ENCODE measurements at places on chromosomes 12 and 14.
A peak's percentile ranks its signal among the peaks of the same experiment; 100 is the strongest.

DNA sequence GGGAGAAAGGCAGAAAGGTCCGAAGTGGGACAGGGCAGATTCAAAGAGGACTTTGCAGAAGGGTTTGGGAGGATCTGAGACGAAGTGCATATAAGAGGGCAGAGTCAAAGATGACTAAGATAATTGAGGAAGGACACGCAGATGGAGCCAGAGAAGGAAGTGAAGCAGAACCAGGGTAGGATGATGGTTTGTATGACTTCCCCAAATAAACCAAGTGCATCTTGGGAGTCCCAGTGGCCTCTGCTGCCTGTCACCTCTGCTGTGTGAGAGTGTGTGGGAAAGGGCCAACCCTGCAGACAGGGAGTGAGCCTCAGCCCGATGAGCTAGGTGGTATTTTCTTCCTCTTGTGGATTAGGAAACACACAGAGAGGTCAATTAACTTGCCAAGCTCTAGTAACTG, 36.8 kb downstream of the FLVCR2 start:
- peak; percentile 97 for DNase-seq

DNA sequence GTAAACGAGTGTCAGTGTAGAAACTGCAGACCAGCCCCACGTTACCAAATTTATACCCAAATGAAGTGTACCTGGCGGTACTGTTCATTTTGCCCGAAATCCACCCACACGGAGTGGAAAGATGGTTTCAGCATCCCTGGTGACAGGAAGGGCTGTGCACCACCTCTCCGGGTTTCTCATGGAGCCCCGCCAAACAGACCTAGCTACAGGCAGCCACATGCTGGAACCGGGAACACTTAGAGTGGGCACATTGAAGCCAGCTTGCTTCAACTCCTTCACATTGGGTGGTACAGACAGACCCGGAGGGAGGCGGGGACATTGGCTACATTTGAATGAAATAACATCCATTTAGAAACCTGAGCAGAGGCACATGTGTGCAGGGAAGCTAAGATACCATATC, 84.4 kb downstream of the PPP2R5C start:
- DNase-seq = no peak

GRCh38 chr12:8779281-8779680, 43.1 kb upstream of the A2ML1 start:
- no peak for DNase-seq

- DNase-seq = peak; percentile 71
These were observed 1.5 kb upstream of the TM7SF3 start for GRCh38 chr12:27015730-27016076.

DNA sequence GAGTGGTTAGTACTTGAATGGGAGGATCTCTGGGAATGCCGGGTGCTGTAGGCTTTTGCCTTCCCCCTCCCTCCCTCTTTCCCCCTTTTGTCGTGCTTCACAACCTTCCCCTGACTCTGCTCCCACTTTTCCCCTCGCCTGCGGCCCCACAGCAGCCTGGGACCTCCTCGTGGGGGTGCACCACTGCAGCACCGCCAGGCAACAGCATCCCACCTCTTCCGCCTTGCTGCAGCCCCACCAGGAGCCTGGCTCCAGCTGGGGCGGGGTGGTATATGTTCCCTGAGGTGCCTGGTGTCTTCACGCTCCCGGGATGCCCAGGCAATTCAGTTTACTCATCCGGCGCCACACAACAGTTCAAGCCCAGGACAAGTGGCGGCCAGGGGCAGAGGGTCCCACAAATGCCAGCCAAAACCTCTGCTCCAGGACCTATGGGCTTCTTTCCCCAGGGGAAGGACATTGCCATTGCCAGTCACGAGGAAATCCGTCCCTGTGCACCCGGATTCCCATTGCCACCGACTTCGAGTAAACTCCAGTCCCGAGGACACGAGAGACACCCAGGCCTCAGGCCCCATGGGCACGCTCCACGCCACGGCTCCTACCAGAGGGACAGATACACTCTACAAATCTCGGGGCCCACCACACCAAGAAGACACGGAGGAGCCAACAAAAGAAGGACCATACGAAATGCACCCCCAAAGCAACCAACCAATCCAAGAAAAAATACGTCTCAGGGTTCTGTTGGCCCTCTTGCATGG, 181.7 kb downstream of the ALG10 start:
- no peak for DNase-seq

GRCh38 chr14:87896393-87897380, 96.3 kb downstream of the GALC start:
- peak; percentile 43 for DNase-seq

DNA sequence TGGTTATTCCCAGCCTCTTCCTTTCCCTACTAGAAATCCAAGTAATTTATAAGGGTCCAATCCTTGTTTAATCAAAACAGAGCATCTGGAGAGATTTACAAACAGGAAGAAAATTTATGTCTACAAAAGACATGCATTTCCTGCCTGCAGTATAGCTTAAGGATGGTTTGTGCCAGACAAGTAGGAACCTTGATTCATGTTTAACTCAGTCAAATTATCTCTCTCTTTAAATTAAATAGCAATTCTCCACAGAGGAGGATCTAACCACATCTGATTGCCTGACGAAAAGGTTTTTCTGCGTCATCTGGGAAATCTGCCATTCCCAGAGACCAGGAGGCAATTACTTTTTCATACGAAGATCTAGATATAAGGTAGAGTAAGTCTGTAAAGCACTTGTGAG, 105.2 kb downstream of the ZFC3H1 start:
- DNase-seq = no peak

- no peak for DNase-seq
These were observed 82.5 kb downstream of the NT5DC3 start for GRCh38 chr12:103758310-103759089.

- no peak for DNase-seq
These were observed 2.6 kb downstream of the ITGA7 start for GRCh38 chr12:55704824-55705718.

DNA sequence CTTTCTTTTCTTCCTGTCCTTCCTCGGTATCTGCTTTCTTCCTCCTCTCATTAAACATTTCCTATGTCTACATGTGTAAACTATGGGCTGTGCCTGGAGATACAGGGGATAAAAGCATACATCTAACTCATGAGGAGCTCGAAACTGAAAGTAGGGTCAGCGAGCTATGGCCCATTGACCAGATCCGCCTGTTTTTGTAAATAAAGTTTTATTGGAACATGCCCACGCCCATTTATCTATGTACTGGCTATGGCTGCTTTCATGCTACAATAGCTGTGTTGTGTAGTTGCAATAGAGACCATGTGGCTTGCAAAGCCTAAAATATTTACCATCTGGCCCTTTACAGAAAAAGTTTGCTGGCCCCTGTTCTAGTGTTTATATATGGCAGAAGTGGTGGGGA, 500.8 kb upstream of the GARIN6 start:
- no peak for DNase-seq

- no peak for DNase-seq
These were observed at the start of gene A2ML1 for GRCh38 chr12:8822298-8822697. Gene A2ML1, plus strand, starts transcription at chr12:8822621. Its CDS starts 31 bp downstream, at chr12:8822652.

DNA sequence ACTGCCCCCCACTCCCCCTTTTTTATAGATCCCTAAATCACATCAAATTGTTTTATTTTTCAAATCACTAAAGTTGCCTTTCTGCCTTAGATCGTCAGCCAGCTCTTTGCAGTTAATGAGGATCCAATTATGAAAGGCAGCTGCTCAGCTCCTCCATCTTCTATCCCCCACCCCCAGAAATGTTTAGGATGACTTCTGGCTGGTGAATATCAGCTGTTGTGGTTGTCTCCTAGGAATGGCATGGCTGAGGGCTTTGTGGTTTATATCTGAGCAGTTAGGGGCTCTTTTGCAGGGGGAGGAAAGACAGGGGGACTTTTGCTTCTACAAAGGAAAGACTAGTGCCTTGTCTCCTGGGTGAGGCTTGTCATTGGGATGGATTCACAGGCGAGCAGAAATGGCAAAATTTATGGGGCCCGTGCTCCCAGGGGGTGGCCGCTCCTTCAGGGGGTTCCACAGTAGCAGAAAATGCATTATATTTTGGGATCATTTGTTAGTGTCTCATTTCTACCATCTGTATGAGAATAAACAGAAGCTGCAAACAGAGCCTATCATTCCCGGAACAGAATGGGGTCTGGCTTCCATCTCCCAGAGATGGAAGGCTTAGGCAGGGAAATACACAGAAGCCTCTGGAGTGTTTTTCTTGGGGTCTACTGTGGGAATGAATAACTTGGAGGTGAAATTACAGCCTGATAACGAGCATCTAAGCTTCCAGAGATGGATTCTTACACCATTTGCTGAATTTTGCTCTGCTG, 6.5 kb downstream of the JDP2 start:
- no peak for DNase-seq

DNA sequence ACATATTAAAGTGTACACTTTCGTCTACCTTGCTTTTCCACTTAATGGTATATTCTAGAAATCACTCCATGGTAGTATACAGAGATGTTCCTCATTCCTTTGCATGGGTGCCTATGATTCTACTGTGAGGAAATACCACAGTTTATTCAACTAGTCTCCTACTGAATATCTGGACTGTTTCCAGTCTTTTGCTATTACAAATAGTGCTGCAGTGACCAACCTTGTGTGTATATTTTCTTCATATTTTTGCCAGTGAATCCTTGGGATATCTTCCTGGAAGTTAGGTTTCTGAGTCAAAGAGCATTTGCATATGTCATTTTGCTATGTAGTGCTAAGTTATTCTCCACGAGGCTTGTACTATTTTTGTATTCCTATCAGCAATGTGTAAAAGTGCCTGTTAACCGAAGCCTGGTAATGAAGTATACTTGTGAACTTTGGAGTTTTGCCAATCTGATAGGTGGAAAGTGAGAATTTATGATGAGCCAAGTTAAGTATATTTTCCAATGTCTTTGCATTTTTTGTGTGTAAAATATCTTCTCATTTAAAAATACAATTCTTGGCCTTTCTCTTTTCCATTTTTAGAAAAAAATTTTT, 31.3 kb upstream of the TMEM263 start:
- DNase-seq = no peak

DNA sequence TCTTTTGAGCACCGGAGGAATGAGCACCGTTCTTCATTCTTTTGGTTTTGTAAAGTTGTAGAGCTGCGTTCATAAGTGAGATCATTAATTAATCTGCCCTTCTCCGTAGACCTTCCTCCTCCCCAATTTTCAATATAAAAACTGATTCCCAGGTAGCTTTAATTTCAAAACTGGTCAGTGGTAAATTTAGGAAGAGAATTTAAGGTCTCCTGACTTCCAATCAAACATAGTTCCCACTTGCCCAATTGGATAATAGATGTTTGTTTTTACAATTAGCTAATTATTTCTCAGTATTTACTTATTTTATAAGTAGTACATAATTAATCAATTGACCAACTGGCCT, 27.2 kb upstream of the YBX3 start:
- DNase-seq = no peak

- DNase-seq = peak; percentile 90
These were observed 9.1 kb downstream of the GSG1 start for GRCh38 chr12:13094367-13094766.

- DNase-seq = no peak
These were observed 391.4 kb downstream of the FUT8 start for GRCh38 chr14:65803885-65804284.

DNA sequence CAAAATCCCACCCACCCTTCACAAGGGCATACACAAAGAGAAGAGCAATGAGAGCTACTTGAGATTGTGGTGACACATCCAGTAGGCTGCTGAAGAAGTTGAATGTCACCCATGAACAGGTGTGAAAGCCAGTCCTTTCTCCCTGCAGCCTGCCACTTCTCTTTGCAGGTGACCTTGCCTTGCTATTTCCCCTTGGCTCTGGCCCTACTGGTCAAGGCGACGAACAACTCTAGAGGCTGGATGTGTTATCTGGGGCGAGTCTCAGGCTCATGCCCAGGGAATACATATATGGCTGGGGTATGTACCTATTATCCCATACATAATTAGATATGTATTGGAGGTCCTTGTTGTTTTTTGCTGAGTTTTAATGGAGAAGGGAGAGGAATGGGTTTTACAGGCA, 70.2 kb upstream of the EGLN3 start:
- DNase-seq = no peak

- peak; percentile 85 for DNase-seq
These were observed 4.7 kb upstream of the PPP1R1A start for GRCh38 chr12:54593135-54593534.

- no peak for DNase-seq
These were observed 711 bp downstream of the SBNO1 start for GRCh38 chr12:123363740-123364531.

DNA sequence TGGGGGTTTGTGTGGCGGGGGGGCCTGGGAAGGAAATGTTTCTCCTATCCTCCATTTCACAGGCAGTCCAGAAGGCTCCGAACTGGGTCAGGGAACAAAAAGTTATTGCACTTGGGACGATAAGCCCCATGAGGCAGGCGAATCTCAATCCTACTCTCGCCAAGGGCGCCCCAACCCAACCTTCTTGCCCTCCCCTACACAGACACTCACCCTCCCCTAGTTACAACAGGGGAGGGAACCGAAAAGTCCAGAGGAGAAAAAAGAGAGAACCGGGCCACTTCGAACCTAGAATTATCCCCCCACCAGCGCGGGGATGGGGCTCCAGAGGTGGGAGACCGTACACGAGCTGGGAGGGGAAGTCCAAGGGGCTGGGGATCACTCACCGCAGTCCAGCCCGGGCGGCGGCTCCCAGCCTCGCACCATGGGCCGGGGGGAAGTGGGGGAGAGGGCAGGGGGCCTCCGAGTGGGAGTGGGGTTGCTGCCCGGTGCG, 357 bp downstream of the HOMEZ start:
- DNase-seq = no peak

- peak; percentile 81 for DNase-seq
These were observed 3.8 kb downstream of the ETV6 start for GRCh38 chr12:11653215-11653753.

DNA sequence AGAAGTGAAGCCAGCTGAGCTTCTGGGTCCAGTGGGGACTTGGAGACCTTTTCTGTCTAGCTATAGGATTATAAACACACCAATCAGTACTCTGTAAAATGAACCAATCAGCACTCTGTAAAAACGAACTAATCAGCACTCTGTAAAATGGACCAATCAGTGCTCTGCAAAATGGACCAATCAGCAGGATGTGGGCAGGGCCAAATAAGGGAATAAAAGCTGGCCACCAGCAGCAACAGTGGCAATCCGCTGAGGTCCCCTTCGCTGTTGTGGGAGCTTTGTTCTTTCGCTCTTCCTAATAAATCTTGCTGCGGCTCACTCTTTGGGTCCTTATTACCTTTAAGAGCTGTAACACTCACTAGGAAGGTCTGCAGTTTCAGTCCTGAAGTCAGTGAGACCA, 72.3 kb downstream of the NTS start:
- no peak for DNase-seq

GRCh38 chr12:117592588-117593305, 231.3 kb upstream of the NOS1 start:
- DNase-seq = no peak

- DNase-seq = no peak
These were observed 305.0 kb downstream of the NELL2 start for GRCh38 chr12:44571006-44571550.

- no peak for DNase-seq
These were observed 58.4 kb upstream of the BDKRB2 start for GRCh38 chr14:96146131-96146771.

DNA sequence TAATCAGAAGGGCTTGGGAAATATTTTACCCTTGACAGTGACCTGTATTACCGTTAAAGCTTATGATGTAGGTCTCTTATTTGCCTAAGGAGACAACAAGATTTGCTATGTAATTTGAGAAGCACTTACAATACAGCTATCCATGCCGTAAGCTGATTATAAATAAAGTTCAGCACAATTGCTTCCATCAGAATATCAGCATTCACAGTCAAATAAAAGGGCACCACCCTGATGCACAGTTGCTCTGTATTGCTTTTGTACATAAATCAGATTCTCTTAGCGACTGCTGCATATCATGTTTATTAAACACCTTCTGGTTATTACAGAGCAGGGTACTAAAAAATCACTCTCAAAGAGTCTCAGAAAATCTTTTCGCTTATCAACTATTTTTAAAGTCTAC, 67.3 kb upstream of the VRK1 start:
- DNase-seq = no peak

- DNase-seq = no peak
These were observed 222.6 kb downstream of the ACSS3 start for GRCh38 chr12:81300454-81300853.
